ENCODE measurements at places on chromosomes 2 and 18. TPM values are rescaled to one million over a fixed set of nuclear protein-coding genes. Genes with fewer than 3 reads are reported as not detected.

CTAGE1 gene
- total RNA-seq = not detected

DCDC2C gene
- not detected for total RNA-seq

UBE2F gene
- 43.0 TPM for total RNA-seq

UGT1A7 gene
- total RNA-seq = not detected

GALNT14 gene
- 14.4 TPM for total RNA-seq

CXCR1 gene
- total RNA-seq = not detected

GKN2 gene
- not detected for total RNA-seq

FECH gene
- 16.5 TPM for total RNA-seq

ERMN gene
- not detected for total RNA-seq

SNTG2 gene
- 7.7 TPM for total RNA-seq

ARHGAP15 gene
- not detected for total RNA-seq

PLEKHH2 gene
- 0.71 TPM for total RNA-seq

LDLRAD4 gene
- total RNA-seq = 0.29 TPM

KCNF1 gene
- total RNA-seq = 7.7 TPM

CDCA7 gene
- 3.2 TPM for total RNA-seq

GAL3ST2 gene
- 0.42 TPM for total RNA-seq

RNF152 gene
- 16.9 TPM for total RNA-seq

BZW1 gene
- total RNA-seq = 232 TPM

C2orf78 gene
- not detected for total RNA-seq

FSHR gene
- not detected for total RNA-seq

SPC25 gene
- total RNA-seq = 7.1 TPM

TXNL4A gene
- total RNA-seq = 104 TPM

SMC6 gene
- 61.4 TPM for total RNA-seq

IL18RAP gene
- not detected for total RNA-seq

SNED1 gene
- total RNA-seq = 2.8 TPM

ITPRIPL1 gene
- 0.56 TPM for total RNA-seq

CYRIA gene
- total RNA-seq = 19.3 TPM

MRPL44 gene
- 37.3 TPM for total RNA-seq

TTC27 gene
- total RNA-seq = 8.3 TPM

ECEL1 gene
- 2.3 TPM for total RNA-seq

CCDC74A gene
- 0.54 TPM for total RNA-seq

CNRIP1 gene
- total RNA-seq = 28.0 TPM

SP110 gene
- total RNA-seq = 1.3 TPM

HOXD13 gene
- total RNA-seq = 0.17 TPM

TCF23 gene
- not detected for total RNA-seq

VWC2L gene
- 0.15 TPM for total RNA-seq

KLHL41 gene
- not detected for total RNA-seq

KCNS3 gene
- total RNA-seq = 5.5 TPM

STK39 gene
- total RNA-seq = 35.9 TPM

CRACDL gene
- total RNA-seq = 2.1 TPM

SRD5A2 gene
- not detected for total RNA-seq

VAMP5 gene
- 1.4 TPM for total RNA-seq

BBS5 gene
- total RNA-seq = 3.3 TPM

POTEI gene
- total RNA-seq = 1.4 TPM

CENPA gene
- total RNA-seq = 4.7 TPM

RBM44 gene
- 1.3 TPM for total RNA-seq

ALK gene
- 9.6 TPM for total RNA-seq

ANKRD62 gene
- total RNA-seq = 0.17 TPM

HTR2B gene
- not detected for total RNA-seq

RAD51AP2 gene
- total RNA-seq = not detected

FTCDNL1 gene
- 0.74 TPM for total RNA-seq

LRATD1 gene
- 19.4 TPM for total RNA-seq
